ENCODE measurements at places on chromosomes 5 and 9.

GRCh38 chr9:106420511-106420944 is 442.4 kb upstream of the ZNF462 start:
- DNase-seq: peak; percentile 21

GRCh38 chr9:137273611-137274320 is 3.8 kb upstream of the TOR4A start:
- no peak for DNase-seq

GRCh38 chr9:136666372-136667213 is 3.9 kb downstream of the EGFL7 start:
- DNase-seq: no peak

DNA sequence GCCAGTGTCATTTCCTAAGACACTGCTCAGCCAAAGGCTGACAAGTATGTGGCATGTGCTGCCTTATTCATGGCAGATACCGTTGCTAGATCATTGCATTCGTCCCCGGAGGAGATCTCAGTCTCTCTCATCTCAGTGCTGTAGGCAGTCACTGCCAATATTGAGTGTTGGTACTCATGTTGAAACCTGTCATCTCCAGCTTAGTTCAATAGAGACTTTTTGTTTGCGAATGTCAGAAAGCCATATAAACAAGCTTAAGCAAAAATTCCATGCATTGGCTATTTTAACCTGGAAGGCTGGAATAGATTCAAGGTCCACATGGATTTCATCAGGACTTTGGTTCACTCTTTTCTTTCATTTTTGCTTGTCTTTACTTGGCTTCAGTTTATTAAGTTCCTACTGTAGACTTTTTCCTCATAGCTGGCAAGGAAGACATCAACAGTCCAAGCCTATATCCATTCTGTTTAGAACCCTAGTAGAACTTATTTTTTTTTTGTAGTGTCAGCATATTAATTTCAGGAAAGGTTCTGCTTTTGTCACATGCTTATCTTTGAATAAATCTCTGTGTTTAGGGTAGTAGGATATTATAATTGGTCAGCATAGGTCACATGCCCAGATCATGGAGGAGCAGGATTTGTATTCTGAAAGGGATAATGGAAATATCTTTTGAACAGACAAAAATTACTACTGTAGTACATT is 66.8 kb downstream of the FCHO2 start:
- DNase-seq: no peak

DNA sequence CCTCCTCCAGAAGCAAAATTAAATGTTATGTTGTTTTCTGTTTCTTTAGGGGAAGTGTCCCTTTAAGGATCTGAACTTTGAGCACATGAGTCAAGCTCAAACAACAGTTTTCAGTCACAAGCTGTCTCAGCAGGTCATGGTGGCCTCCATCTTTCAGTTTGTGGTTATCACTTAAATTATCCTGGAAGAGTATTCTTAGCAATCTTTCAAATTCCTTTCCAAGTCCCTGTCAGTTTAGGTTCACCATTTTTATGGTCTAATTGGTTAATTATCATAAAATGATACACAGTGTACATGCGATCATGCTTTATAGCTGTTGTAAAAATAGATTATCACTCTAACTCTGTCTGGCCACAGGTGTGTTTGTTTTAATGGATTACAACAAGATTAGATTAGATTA is 43.1 kb upstream of the SELENOP start:
- no peak for DNase-seq

DNA sequence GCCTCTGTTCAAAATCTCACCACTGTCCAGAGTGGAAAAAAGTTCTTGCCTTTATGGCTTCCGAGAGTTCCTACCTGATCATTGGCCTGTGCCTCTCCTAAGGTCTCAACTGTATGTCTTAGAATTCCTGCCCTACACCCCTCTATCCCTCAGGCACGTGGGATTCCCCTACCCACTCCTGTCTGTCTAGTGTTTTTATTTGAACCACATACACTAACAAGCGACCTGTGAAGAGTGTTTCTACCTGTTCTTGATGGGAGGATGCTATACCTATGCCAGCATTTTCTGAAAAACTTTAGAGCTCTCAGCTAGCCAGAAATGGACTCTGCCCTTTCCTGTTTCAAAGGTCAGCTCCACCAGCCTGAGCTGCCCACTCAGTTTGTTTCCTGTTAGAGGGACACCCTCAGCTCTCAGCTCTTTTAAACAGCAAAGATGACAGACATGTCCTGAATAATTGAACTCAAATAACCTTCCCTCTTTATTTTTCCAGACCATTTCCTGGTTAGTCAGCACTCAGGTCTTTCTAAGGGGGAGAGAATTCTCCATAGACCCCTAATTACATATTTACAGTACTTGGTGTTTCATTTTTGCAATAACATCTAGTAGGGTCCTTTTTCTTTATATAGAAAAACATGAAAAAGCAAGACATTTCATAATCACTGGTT is 214.8 kb downstream of the AOPEP start:
- no peak for DNase-seq

DNA sequence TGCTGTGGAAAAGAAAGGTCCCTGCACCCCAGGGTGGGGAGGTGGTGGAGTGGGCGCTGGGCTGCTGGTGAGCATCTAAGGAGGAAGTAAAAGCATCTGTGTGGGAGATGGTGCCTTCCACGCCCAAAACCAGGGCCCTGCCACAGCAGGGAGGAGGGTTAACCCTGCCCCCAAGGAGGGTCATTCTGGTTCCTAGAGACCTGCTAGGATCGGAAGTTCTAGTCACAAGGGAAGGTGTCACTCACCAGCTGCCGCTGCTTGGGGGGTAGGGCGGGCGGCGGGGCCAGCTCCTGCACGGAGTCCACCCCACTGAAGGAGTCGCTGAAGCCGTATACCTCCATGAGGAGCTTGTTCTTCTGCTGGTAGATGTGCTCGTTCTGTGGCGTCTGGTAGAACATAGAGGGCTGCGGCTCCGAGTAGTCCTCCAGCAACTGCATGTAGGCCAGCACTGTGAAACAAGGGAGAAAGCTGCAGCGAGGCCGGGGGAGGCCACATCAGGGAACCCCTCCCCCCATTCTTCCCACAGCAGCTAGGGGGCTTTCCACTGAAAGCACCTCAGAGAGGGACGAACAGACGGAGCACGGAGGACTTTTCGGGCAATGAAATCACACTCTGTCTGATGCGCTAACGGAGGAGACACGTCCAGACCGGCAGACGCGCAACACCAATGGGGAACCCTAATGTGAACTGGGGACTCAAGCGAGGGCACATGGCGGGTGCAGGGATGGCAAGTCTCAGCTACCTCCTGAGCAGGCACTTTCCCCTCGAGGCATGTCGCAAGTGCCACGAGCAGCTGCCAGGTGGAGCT is 76.4 kb downstream of the PRRT1B start:
- DNase-seq: no peak

DNA sequence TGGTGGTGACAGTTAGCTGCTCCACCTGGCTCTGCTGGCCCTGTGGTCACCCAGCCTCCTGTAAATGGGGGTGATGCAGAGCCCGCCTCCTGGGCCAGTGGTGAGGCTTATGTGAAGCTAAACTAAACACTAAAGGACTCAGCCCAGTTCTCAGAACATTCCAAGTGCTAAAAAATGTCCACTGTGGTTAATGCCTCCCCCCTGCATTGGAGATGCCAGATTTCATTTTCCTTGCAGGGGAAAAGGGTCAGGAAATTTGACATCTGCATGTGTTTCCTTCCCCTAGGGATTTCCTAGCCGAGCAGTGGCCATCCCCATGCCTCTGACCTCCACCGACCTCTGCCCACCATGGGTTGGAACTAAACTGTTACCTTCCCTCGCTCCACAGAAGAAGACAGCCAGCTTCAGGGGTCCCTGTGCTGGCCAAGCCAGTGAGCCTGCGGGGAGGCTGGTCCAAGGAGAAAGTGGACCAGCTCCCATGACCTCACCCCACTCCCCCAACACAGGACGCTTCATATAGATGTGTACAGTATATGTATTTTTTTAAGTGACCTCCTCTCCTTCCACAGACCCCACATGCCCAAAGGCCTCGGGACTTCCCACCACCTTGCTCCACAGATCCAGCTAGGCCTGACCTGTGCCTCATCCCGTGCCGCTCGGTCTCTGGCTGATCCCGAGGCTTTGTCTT is 13.0 kb downstream of the CD74 start:
- no peak for DNase-seq

DNA sequence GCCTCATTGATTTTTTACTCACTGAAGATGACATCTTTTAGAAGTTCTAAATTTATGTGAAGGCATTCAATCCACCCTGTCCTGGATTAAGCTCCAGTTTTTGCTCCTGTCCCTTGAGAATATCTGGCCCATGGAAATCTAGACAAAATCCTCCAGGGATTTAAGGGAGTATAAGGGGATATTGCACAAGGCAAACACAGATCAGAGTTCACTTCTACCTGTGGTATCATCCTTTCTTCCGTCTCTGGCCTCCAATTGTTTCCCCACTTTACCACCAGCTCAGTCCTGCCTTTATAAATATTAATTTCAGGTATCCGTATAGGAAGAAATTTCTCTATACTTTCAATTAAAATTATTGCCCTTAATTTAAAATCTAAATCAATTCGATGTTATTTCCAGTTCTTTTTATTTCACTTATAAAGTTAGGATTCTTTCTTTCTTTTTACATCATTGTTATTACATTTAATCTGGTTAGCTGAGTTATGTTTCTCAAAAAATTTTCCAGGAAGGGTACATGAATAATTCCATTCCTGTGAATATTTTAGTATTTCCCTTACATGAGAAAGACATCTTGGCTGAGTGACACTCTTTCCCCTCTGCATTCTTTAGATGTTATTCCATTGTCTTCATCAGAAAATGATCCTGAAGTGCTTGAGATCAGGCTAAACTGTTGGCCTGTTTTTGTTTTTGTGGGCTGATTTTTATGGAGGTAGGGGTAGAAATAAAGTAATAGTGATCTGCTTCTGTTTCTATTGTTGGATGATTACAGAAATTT is 194.3 kb upstream of the MAP3K1 start:
- no peak for DNase-seq

GRCh38 chr5:30880514-30880913 is 313.0 kb upstream of the CDH6 start:
- DNase-seq: no peak

DNA sequence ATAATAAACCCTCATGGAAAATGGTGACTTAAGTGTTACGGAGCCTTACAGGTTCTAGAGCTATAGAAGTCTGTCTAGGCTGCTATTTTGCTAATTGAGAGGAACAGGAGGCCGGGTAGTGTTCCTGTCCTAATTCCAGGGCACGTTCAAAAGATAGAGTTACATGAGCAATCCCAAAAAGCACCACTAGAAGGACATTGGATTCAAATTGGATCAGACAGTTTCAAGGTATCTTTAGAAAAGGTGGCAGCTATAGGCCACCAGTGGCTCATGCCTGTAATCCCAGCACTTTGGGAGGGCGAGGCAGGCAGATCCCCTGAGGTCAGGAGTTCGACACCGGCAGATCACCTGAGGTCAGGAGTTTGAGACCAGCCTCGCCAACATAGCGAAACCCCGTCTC is 458.8 kb downstream of the TMEM232 start:
- DNase-seq: no peak

- DNase-seq: peak; percentile 89
Observed at GRCh38 chr5:60651872-60652620, 47.9 kb downstream of the DEPDC1B start.

DNA sequence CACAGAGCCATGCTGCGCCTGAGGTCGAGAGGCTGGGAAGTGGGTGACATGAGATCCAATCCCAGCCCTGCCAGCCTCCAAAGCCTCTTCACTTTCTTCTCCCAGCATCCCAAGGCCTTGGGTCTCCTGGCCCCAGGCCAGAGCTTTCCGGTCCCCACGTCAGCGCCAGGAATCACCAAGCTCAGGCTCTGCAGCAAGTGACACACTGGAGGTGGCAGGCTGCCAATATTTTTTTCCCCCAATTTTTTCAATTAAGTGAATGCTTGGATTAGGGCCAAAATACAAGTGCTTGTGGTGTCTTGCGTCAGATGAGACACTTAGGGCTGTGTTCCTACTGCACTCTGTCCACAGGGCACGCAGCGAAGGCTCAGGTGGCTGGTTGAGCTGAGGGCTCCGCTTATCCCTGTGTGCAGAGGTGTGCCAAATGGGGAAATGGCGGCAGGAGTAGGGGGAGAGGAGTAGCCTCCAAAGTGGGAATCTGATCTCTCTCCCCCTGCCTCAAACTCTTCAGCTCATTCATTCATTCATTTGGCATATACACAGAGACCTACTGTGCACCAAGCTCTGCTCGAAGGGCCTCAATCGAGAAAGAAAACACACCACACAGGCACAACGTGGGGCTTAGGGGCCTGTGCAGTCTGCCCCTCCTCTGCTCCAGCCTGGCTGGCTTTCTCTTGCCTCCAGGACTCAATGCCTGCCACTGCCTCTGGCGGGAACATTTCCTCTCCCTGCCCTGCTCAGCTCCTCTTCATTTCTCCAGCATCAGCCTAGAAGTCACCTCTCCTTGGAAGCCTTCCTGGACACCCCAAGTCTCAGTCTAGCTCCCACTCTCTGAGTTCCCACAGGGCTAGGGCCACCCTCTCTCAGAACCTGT is 16.6 kb downstream of the SH3PXD2B start:
- peak; percentile 77 for DNase-seq

GRCh38 chr5:1728846-1729245 is 70.8 kb downstream of the MRPL36 start:
- no peak for DNase-seq

GRCh38 chr5:166346726-166347374 is 1944.6 kb upstream of the WWC1 start:
- DNase-seq: no peak

GRCh38 chr9:133423216-133423615 is 1.0 kb downstream of the ADAMTS13 start:
- no peak for DNase-seq

DNA sequence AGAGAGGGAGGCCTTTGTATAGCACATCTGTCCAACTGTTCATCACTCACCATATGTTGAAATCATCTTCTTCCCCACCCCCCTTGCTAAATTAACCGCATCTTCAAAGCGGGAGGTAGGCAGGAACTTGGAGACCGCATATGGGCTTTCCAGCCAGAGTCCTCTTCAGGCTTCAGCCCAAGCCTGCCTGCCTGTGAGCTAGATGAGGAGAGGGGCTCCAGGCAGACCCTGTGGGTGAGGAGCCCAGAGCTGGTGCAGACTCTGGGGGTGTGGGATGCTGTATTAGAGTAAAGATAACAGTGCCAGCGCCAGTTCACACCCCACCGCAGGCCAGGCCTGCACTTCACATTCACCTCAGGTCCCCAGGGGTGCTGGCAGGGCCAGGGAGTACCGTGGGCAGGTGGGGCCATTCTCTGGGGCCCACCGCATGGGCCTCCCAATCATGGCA is 16.2 kb downstream of the PRRC2B start:
- DNase-seq: no peak

DNA sequence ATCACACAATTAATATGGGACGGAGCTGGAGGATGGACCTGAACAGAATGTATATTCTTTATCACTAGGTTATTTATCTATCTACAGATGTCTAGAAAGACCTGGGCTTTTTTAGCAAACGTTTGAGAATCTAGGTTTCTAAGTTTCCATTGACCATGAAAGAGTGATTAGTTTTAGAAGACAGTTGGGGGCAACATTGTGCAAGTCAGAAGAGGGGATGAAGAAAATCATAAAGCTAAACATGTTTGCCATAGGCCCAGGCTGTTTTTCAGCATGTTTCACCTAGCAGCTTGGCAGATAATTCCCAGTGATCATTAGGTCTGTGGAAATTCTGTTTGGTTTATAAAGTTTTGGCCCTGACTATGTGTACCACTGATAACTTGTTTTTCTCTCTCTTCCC is 44.1 kb upstream of the CDKN2B start:
- DNase-seq: no peak

- DNase-seq: no peak
Observed at GRCh38 chr9:112145886-112146285, 29.2 kb downstream of the SUSD1 start.

GRCh38 chr5:67268231-67269021 is 71.8 kb upstream of the CD180 start:
- peak; percentile 99 for DNase-seq

- DNase-seq: no peak
Observed at GRCh38 chr5:1061916-1062315, 49.9 kb downstream of the SLC12A7 start.

Data from fibroblast of the conjunctiva (primary cell).